ENCODE measurements at places on chromosomes 12 and 14. TPM values are rescaled to one million over a fixed set of nuclear protein-coding genes. Genes with fewer than 3 reads are reported as not detected.

The CDCA3 gene
- 11.9 TPM for total RNA-seq

The GPR68 gene
- total RNA-seq, result 1.1 TPM

GRCh38 chr14:22800346-22800745 lies 14.9 kb downstream of the SLC7A7 start:
- DNase-seq, result no peak
- no peaks in the 10 kb centered on the region for H3K4me1 ChIP-seq
- peaks cover 2% of the 10 kb centered on the region for H3K36me3 ChIP-seq
- no peak overlapping the region for H3K27ac ChIP-seq
- peaks cover 1% of the 10 kb centered on the region for H3K27me3 ChIP-seq
- no peak overlapping the region for H3K4me3 ChIP-seq

- no peaks in the 10 kb centered on the region for H3K36me3 ChIP-seq
- H3K4me1 ChIP-seq, result peaks cover 4% of the 10 kb centered on the region
- no peak for DNase-seq
Observed at GRCh38 chr12:98227162-98227561, 288.2 kb upstream of the TMPO start.

DNA sequence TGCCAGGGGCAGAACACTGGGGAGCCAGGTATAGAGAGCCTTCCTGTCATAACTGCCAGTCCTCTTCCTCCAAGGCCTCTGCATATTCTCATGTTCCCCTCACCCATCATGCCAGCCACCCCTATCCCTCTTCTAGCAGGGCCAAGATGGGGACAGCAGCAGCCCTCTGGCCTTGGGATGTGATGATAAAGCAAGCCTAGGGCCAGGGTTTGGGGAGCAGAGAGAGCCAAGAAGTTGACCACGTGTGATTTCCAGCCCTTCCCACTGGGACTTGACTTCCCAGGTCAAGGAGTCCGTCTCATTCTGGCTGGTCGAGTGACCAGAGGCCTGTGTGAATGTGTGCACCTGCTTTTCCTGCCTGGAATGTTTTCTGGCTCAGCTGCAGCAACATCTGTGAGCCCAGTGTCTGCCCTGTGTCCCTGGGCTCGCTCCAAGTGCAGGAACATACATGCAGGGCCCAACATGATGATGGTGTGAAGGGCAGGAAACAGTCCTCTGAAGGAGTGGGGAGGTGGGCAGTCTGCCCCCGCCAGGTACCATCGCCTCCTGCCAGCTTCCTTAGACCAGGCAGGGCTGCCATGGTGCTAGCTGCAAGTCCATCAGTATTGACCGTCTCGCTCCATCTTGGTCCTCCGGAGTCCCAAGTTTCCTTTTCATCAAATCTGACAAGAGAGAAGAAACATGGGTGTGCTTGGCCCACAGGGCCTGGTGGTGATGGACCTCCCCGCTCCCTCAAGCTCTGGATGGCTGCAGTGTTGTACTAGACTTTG lies 21.0 kb downstream of the VASH1 start:
- peak overlapping the region; percentile 22 for H3K27ac ChIP-seq
- H3K36me3 ChIP-seq, result peaks cover 14% of the 10 kb centered on the region
- no peaks in the 10 kb centered on the region for H3K27me3 ChIP-seq
- no peak overlapping the region for H3K4me3 ChIP-seq
- peak; percentile 30 for DNase-seq

The TMPRSS12 gene
- total RNA-seq, result 0.27 TPM
